ENCODE measurements at places on chromosomes 6 and 20.

DNA sequence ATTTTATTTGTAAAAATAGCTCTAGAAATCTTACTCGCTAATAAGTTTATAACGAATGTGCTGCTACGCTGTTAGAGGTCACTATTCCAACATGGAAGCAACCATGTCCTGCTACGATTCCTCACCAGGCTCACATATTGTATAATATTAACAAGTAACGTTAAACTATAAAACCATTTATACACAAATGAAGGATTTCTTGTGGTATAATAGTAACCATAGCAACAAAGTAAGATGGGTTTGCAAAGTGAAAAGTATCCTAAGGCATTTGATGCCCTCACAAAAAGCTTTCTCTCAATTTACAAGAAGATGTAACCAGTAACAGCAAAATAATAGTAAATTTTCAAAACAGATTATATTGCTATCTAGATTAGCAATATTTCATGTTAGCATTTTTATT is 117.2 kb downstream of the PRKN start:
- no peak for DNase-seq

DNA sequence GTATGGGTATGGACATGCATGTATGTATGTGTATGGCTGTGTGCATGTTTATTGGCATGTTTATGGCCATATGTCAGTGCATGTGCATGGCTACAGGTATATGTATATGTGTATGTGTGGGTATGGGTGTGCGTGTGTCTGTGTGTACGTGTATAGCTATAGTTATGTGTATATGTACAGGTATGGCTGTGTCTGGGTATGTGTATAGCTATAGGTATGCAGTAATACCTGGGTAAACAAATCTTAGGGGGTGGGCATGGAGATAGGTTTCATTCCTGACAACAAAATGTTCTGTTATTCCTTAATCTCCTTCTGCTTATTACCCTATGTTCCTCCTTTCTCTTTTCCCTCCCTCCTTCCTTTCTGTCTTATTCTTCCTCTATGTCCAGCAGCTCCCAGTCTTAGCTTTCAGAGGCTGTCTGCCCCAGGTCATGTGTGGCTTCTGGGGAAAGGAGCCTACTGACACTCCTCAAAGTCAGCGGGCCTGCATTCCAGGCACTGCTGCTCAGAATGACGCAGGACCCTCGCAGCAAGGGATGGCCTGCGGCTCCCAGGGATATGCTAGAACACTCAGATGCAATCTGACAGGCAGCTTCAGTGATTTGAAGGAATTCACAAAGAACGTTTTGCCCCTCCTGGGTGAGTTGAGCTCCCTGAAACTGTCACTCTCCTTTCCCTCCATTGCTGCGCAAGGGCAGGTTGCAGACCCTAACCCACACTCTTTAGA is 139.3 kb upstream of the PHACTR1 start:
- no peak for DNase-seq

- no peak for DNase-seq
Observed at GRCh38 chr20:805713-806112, 27.8 kb upstream of the FAM110A start.

DNA sequence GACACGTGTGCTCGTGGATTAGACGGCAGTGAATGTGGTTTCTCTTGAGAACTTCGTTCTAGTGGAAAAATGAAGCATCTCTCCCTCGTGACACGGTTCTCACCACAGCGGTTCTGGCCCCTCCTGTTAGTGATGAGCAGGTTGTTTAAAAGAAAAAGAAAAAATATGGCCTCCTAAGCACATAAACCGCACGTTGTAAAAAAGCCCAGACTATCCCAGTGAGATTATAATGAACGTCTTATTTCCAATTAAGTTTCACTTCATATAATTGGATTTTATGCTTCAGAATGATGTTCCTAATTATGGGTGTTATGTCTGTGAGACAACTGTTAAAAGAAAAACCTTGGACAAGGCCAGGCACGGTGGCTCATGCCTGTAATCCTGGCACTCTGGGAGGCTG is 74.5 kb upstream of the FRMD1 start:
- DNase-seq, result no peak

DNA sequence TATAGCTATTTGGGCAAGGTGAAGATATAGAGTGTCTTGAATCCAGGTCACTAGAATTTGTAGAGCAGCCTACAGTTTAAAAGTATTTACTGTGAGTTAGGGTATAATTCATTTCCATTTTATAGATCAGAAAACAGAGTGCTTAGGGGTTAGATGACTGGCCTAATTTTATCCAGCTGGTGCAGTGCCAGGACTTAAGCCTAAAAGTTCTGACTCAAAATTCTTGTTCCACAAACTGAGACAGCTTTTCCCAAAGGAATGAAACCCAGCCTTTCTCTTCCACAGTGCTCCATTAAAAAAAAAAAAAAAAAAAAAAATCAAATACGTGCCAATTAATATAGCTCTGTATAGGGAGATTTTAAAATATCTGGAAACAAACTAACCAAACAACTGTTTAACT is 441.0 kb upstream of the MARCKS start:
- DNase-seq, result no peak

DNA sequence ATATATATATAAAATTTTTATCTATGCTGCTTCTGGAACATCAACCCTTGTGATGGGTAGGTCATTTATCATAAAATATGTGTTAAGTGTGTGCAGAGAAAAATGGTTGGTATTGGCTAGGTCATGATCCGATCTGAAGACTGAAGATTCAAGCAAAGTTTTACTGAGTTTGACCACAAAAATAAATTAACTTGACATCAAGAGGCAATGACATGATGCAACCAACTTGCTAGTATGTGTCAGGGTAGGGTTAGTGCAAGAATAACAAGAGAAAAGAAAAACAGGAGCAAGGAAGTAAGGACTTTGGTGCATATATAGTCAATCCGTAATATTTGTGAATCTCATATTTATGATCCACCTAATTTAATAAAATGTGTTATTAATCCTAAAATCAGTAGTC is 1202.0 kb upstream of the ADGRB3 start:
- no peak for DNase-seq

- no peak for DNase-seq
Observed at GRCh38 chr20:62978561-62978943, 26.0 kb downstream of the SLC17A9 start.

DNA sequence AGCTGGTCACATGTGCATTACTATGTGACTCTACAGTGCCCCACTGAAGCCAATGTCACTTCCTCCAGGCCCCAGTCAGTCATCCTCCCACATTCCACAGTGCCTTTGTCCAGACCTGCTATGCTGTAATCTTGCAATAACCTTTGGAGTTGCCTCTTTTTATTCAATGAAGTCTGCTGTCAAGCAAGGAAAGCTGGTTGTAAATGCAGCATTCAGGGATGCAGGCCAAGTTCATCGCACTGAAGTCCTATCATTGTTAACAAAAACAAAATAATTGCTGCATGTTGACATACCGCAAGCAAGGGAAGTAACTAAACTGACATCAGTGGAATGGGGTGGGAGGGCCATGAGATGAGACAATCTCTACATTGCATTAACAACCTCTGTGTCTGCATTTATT is 131.2 kb upstream of the CDYL start:
- DNase-seq, result no peak

- DNase-seq, result no peak
Observed at GRCh38 chr6:101630941-101631340, 237.4 kb downstream of the GRIK2 start.

DNA sequence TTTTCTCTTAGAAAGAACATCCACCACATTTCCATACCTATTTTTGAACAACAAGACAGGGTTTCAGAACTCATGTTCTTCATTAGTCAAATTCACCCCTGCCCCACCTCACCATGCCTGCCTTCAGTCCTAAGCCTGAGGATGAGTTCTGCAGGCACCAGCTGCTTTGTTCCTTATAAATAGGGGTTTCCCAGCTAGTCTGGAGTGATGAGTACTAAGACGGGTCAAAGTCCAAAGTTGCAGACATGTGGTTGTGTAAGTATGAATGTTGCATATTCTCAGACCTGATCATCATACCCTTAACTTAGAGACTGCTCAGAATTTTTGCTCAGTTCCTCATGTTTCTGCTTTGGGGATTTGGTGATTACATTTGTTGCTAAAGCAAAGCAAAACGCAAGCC is 257.7 kb upstream of the CDYL start:
- no peak for DNase-seq

DNA sequence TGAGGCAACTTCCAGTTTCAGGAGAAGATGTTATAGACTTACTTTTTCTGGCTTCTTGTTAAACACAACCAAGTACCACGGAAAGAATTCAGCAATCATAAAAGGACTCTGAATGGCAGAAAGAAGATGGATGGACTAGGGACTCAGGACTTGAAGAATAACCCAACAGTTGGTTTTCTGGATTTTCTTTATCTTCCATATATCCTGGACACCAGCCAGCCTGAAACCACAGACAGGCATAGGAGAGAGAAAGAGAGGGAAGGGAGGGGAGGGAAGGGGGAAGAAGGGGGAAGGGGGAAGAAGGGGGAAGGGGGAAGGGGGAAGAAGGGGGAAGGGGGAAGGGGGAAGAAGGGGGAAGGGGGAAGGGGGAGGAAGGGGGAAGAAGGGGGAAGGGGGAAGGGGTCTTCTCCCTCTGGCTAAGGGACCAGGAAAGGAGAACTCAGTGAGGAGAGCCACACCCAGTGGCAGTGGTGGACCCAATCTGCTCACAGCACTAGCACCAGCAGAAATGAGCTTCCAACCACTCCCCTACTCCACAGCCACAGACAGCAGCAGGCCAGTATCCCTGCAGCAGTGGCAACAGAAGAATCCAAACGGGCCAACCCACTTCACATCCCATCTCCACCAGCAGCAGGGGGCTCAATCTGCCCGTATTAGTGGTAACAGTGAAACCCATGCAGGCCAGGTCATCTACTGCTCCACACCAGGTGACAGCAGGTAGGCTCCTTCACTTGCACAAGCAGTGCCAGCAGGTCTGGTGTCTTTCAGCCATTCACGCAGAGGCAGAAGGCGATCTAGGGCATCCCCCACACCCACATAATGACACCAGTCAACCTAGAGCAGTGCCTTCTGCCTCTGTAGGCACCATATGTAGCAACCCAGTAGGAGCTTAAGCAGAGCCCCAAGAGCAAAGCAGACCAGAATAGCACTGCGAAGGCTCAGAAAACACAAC is 78.6 kb downstream of the TRMT6 start:
- DNase-seq, result no peak

DNA sequence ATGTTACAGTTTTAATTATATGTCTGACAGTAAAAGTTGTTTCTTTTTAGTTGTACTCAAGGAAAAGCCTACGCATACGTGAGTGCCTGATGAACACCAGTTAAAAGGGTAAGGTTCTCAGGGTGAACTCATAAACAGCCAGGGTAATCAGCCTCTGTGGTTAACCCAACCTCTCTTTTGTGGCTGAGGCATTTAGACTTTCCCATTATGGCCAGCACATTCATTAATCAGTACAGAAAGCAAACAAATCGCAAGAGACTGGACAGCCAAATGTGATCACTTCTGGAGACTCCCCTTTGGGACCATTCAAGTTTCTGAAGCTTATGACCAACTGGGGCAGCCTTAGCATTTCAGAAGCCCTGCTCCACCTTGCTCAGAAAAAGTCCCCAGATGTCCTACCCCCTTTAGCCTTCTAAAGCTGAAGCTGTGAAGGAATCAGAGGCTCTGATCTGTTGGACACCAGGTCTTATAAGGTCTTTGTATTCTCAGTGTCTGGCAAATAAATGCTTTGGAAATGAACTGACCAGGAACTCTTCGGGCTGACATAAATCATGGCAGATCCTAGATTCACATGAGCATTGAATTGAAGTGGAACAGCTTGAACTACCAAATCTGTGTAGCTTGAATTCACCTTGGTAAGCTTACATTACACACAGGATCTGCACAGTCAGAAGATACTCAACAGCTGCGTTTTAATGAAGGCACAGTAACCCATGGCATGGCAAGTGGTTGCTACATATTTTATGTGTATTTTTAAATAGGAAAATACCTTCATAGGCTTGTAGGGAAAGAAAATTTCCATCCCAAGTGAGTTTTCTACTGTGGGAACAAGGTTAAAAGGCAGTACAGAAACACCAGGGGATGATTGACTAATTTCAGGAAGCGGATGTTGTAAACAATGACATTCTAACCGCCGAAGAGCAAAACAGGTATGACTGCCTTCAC is 18.7 kb downstream of the IL20RA start:
- peak; percentile 62 for DNase-seq

DNA sequence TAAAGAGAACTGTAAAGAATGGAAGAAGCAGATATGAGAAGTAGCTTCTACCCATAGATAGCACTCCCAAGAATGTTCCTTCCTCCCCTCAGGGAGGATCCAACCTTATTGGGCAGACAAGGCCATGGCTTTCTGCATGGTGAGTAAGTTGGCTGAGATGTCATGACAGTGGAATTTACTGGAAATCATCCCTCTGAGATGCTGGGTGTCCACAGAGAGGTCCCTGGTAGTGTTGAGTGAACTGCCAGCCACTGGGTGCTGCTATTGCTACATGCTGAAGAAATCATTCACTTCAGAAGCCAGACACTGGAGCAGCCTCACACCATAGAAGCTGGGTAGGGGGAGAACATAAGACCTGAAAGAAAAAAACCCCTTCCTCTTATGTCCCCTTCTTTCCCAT is 46.4 kb upstream of the FERMT1 start:
- DNase-seq, result no peak

GRCh38 chr6:27630727-27631608 is 158.1 kb upstream of the ZNF184 start:
- peak; percentile 89 for DNase-seq

- no peak for DNase-seq
Observed at GRCh38 chr6:163573503-163574179, 159.1 kb downstream of the QKI start.

DNA sequence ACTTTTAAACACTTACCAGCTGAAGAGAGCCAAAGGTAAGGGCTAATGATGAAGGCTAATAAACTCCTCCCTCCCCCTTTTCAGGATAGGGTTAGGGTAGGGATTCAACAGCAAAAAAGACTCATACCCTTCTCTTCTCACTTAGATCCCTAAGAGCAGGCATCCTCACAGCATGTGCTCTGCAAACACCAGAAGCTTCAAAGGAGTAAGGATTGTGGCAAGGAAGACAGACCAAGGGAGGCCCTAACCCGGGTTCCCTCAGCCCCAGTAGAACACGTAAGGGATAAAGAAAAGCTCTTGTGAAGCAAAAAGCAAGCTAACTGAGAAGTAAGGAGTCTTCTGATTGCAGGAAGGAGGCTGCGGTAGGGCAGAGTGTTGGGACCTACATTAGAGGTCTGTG is 11.6 kb downstream of the MAP3K7 start:
- no peak for DNase-seq

DNA sequence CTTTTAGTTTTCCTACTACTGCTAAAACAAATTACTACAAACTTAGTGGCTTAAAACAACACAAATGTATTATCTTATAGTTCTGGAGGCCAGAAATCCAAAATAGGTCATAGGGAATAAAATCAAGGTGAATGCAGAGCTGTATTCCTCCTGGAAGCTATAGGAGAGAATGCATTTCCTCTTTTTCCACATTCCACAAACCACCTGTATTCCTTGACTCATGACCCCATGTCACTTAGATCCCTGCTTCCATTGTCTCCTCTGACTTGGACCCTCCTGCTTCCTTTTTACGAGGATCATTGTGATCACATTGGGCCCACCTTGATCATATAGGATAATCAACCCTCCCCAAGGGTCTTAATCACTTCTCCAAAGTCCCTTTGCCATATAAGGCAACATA is 200.8 kb downstream of the KCNQ5 start:
- no peak for DNase-seq

GRCh38 chr20:51398552-51398951 is 144.0 kb downstream of the NFATC2 start:
- no peak for DNase-seq

All from Daoy (cell line).